ENCODE measurements at places on chromosomes 5 and 9.
A peak's percentile ranks its signal among the peaks of the same experiment; 100 is the strongest.

DNA sequence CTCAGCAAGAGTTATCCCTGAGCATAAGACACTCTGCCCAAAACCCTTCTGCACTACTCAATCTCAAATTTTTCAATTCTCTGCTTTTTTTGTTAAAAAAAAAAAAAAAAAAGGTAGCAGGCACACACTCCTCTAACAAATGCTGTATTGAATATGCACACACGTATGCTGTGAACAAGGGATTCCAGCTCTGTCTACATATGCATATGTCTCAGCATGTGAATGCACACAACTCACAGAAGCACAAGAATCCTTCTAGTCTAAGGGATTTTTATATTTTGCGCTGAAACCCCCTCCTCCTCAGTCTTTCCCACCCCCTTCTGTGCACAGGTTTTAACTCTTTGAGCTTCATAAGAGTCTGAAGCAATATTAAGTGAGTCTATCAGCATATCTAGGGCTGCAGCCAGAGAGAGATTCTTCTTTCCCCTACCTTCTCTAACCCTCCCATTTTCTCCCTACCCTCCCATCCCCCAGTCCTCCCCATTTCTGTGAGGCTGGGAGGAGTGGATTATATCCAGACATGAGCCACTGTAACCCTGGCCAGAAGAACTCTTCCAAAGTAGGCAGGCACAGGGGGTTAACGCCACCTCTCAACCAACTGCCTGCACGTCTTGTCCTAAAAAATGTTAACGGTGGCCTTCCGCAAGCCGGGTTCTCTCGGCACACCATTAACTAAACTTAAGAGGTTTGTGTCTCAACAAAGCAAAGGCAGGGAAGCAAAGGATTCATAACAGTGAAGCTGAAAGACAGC is 1.0 kb downstream of the GABRB2 start:
- H3K36me3 ChIP-seq: no peaks in the 10 kb centered on the region
- H3K27ac ChIP-seq: no peak overlapping the region
- no peak for DNase-seq
- no peak overlapping the region for H3K4me3 ChIP-seq
- peaks cover 11% of the 10 kb centered on the region for H3K4me1 ChIP-seq

- H3K27me3 ChIP-seq: peaks cover 49% of the 10 kb centered on the region
- no peak overlapping the region for H3K27ac ChIP-seq
- H3K36me3 ChIP-seq: peaks cover 16% of the 10 kb centered on the region
- H3K4me3 ChIP-seq: no peak overlapping the region
Observed at GRCh38 chr9:136218271-136218670, 13.3 kb upstream of the LHX3 start.

DNA sequence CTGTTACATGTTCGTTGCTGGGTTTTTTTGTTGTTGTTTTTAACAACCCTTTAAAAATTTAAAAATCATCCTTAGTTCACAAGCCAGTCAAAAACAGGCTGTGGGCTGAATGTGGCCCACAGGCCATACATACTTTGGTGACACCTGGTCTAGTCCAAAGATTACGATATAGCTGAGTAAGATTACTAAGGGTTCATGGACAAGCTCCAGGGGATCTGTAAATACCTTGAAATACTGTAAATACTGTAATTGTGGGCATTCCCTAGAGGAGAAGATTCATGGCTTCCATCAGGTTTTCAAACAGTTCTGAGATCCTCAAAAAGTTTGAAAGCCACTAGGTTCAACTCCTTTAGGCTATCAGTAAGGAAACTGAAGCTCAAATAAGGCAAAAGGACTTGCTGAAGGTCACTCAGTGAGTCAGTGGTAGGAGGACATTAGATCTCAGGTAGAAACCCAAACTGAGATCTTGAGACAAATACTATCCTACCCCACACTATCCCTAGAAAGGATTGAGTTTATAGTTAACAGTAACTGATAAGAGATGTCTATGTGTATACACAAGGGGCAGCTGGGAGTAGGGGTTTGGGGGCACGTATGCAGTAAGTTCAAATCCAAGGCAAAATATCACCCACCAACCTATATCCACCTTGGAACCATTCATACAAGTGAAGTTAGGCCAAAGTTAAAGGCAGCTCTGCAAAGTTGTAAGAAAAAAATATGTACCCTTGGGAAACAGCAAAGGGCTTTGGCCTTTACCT is 17.8 kb downstream of the RAB14 start:
- no peak overlapping the region for H3K4me3 ChIP-seq
- H3K27me3 ChIP-seq: no peaks in the 10 kb centered on the region
- H3K36me3 ChIP-seq: peaks cover 79% of the 10 kb centered on the region

DNA sequence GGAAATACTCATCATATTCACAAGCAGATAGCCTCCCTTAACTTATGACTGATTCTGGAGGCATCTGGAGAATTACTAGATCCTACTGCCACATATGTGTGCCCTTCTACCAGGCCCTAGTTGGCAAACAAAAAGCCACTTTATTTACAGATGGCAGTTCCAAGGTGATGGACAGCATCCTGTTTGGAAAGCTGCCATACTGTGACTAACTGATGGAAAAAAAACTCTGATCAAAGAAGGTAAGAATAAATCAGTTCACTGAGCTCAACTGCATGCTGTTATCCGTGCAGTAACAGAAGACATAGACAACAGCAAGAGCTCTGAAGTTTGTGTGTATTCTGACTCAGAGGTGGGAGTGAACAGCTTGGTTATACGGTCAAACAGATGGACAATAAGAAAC is 279.8 kb upstream of the POU5F2 start:
- H3K4me3 ChIP-seq: no peak overlapping the region
- no peak overlapping the region for H3K27ac ChIP-seq
- H3K4me1 ChIP-seq: no peaks in the 10 kb centered on the region

GRCh38 chr5:149427374-149427773 is 48.3 kb upstream of the IL17B start:
- peak overlapping the region; percentile 69 for H3K27ac ChIP-seq
- H3K36me3 ChIP-seq: no peaks in the 10 kb centered on the region
- peaks cover 31% of the 10 kb centered on the region for H3K4me1 ChIP-seq
- H3K27me3 ChIP-seq: no peaks in the 10 kb centered on the region

DNA sequence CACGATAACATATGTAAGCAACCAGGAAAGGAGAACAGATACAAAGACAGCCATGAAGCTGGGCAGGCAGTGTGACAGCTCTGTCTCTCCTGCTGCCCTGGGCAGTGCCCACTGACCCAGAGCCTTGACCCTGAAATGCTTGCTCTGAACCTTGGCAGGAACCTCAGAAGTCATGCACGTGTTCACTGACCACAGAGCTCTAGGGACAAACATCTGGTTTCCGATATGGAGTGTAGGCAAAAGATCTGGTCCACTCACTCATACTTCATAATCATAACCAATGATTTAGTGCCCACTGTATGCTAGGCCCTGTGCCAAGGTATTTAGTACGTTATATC is 102.6 kb downstream of the FSTL4 start:
- no peak overlapping the region for H3K4me3 ChIP-seq
- no peak overlapping the region for H3K27ac ChIP-seq
- no peaks in the 10 kb centered on the region for H3K36me3 ChIP-seq
- no peak for DNase-seq

DNA sequence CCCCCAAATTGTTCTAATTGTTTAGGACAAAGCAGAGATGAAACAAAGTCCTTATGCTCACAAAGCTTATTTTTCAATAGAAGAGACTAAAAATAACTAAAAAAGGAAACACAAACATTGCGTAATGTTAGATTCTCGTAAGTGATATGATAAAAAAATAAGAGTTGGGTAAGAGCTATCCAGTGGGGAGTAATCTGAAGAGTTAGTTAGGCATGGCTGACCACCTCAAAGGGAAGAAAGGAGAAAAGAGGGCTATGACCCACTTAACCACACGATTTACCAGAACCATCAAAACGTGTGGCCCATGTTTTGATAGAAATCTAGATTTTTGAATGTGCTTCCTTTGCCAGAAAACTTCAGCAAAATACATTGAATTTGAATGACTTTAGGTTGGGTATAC is 1296.8 kb upstream of the NUDT12 start:
- no peak for DNase-seq
- no peaks in the 10 kb centered on the region for H3K4me1 ChIP-seq
- no peaks in the 10 kb centered on the region for H3K27me3 ChIP-seq
- H3K36me3 ChIP-seq: no peaks in the 10 kb centered on the region
- no peak overlapping the region for H3K27ac ChIP-seq

DNA sequence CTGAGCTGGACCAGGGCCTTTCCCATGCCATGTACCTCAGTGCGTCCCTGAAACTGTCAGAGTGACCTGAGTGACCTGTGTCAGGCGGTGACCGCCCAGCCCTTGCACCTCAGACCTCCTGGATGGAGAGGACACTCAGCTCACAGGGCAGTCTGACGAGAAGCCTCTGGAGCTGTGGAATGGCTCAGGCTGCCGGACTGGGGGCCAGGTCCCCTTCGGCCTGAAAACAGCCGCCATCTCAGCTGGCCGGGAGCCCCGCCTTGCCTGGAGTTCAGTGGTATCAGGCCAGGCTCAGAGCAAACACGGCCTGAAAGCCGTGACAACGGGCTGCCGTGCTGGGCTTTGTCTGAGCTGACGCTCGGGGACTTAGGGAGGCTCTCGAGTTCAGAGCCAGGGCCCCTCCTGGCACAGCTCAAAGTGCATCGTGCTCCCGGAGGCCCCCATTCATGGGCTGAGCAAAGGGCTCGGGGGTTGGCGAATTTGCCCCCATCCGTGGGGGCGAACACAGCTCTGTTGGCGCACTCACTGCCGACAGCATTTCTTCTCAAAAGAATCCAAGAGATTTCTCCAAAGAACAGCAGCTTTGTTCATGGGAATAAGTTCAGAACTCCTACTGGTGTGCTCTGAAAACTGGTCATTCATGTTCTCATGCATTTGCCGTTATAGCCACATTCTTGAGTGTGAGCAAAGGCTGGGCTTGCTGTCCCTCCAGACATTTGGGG is 8.4 kb upstream of the SLC9A3 start:
- no peak overlapping the region for H3K4me3 ChIP-seq
- H3K27me3 ChIP-seq: peaks cover 2% of the 10 kb centered on the region
- H3K4me1 ChIP-seq: peaks cover 3% of the 10 kb centered on the region
- no peaks in the 10 kb centered on the region for H3K36me3 ChIP-seq

- H3K27me3 ChIP-seq: no peaks in the 10 kb centered on the region
- H3K4me1 ChIP-seq: no peaks in the 10 kb centered on the region
- no peak for DNase-seq
- no peak overlapping the region for H3K27ac ChIP-seq
- no peaks in the 10 kb centered on the region for H3K36me3 ChIP-seq
Observed at GRCh38 chr9:75185585-75186170, 97.4 kb downstream of the OSTF1 start.

GRCh38 chr9:133224762-133225161 is 15.7 kb upstream of the OBP2B start:
- H3K4me1 ChIP-seq: no peaks in the 10 kb centered on the region
- H3K27me3 ChIP-seq: peaks cover 52% of the 10 kb centered on the region
- no peak for DNase-seq

- H3K36me3 ChIP-seq: peaks cover 92% of the 10 kb centered on the region
- H3K4me3 ChIP-seq: no peak overlapping the region
- H3K4me1 ChIP-seq: no peaks in the 10 kb centered on the region
- H3K27me3 ChIP-seq: no peaks in the 10 kb centered on the region
- H3K27ac ChIP-seq: no peak overlapping the region
Observed at GRCh38 chr9:109418827-109419226, 79.3 kb downstream of the PTPN3 start.

DNA sequence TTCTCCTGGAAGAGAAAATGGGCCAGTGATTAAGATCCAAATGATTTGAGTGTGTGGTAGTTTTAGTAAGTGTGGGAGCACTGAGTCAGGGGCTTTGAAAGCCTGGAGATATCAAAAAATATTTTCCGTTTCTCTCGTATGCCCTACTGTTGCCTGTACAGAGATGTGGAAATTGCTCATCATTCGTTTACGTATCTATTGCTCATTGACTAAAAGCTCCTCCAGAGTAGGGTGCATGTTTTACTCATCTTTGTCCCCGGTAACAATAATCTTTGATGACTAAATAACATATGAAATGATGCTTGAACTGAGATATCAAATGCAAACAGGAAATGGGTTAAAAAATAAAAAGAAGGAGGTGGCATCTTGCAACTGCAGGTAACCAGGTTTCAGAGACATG is 114.2 kb upstream of the FST start:
- no peak for DNase-seq
- H3K4me1 ChIP-seq: no peaks in the 10 kb centered on the region
- no peak overlapping the region for H3K4me3 ChIP-seq
- H3K27me3 ChIP-seq: no peaks in the 10 kb centered on the region
- H3K27ac ChIP-seq: no peak overlapping the region

- H3K4me3 ChIP-seq: no peak overlapping the region
- DNase-seq: no peak
- no peak overlapping the region for H3K27ac ChIP-seq
- H3K36me3 ChIP-seq: no peaks in the 10 kb centered on the region
- no peaks in the 10 kb centered on the region for H3K27me3 ChIP-seq
- H3K4me1 ChIP-seq: no peaks in the 10 kb centered on the region
Observed at GRCh38 chr9:131030239-131031004, 21.4 kb downstream of the LAMC3 start.

DNA sequence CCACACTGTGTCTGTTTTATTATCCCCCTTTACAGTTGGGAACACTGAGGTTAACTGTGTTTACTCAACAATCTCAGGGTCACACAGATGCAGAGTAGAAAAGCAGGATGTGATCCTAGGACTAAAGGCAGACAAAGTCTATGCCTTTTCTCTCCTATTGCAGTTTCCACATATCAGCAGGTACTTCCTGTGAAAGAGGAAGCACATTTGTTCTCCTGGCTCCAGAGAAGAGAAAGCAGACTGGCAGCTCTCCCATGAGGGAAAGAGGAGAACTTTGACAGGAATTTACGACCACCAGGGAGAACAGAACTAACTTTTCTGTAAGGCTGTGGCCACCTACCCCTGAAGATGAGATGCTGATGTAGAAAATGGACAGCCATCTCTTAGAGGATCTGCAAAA is 84.2 kb upstream of the TNC start:
- no peak for DNase-seq
- H3K4me3 ChIP-seq: no peak overlapping the region
- no peaks in the 10 kb centered on the region for H3K27me3 ChIP-seq
- peaks cover 6% of the 10 kb centered on the region for H3K4me1 ChIP-seq
- H3K36me3 ChIP-seq: no peaks in the 10 kb centered on the region
- H3K27ac ChIP-seq: no peak overlapping the region

GRCh38 chr9:110202232-110202631 is 5.7 kb downstream of the C9orf152 start:
- peaks cover 3% of the 10 kb centered on the region for H3K27me3 ChIP-seq
- H3K4me1 ChIP-seq: peaks cover 1% of the 10 kb centered on the region
- no peak overlapping the region for H3K4me3 ChIP-seq
- DNase-seq: no peak
- H3K27ac ChIP-seq: no peak overlapping the region

- no peak overlapping the region for H3K27ac ChIP-seq
- no peaks in the 10 kb centered on the region for H3K4me1 ChIP-seq
- DNase-seq: no peak
- no peak overlapping the region for H3K4me3 ChIP-seq
- no peaks in the 10 kb centered on the region for H3K27me3 ChIP-seq
Observed at GRCh38 chr9:72902268-72902667, 50.6 kb downstream of the ALDH1A1 start.
